ENCODE measurements at places on chromosomes 4 and X.
A peak's percentile ranks its signal among the peaks of the same experiment; 100 is the strongest.

GRCh38 chr4:147793569-147794313 lies 61.9 kb downstream of the ARHGAP10 start:
- DNase-seq, result no peak

GRCh38 chr4:110754716-110755115 lies 131.8 kb upstream of the PITX2 start:
- no peak for DNase-seq

GRCh38 chr4:169707958-169708643 lies 49.6 kb downstream of the HPF1 start:
- DNase-seq, result peak; percentile 8

- no peak for DNase-seq
Measured at GRCh38 chrX:1700757-1701156, 85.9 kb downstream of the ASMT start.

DNA sequence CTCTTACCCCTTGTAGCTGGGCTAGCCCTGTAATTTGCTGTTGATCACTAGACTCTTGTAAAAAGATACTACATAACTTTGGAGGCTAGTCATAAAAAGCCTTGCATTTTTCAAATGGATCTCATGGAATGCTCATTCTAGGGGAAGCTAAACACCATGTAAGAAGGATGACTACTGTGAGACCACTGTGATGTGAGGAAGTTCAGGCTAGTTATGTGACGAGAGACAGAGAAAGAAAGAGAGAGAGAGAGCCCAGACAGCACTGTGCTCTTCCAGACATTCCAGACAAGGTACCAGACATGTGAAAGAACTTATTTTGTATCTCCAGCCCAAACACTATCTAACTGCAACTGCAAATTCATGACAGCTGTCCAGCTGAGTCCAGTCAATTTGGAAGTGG lies 404.6 kb upstream of the PITX2 start:
- peak; percentile 19 for DNase-seq

DNA sequence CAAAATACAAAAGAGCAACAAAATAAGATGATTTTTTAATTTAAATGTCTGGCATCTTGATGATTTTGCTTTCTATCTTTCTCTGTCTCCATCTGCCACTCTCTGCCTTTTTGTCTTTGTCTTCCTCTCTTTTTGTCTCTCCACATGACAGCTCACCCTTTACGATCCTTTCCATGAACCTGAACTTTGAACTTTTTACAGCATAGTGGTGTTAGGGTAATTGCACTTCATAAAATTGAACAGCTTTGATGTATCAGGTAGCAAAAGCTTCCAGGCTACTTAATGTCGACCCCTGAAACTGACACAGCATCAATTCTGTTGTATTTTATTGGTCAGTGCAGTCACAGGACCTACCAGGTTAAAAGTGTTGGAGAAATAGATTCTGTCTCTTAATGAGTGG lies 1517.0 kb downstream of the ADGRL3 start:
- no peak for DNase-seq

DNA sequence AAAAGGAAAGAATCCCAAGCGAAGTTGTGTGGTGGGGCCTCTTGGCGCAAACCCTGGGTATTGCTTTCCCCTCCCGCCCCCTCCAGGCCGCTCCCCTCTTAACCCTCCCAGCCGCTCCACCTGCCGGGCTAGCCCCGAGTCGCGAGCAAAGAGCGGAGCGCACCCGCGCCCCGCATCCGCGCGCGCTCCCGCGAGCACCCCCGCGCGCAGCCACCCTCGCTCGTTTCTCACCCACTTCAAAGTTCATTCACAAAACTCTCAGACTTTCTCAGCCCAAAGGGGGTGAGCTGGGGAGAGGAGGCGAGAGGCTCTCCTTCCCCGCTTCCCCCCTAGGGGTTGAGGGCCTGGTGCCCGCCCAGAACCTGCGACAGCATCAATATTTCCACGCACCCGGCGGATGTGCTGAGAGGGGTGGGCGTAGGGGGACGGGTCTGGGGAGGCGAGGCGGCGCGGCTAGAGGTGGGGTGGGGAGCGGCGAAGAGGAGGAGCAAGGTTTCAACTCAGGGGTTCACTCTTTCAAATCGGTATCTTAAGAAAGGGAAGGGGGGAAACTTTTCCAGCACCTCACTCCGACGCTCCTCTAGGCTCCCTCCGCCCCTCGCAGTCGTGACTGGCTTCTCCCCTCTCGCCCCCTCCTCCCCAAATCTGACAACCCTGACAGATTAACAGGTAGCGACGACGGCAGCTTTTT lies 1.8 kb downstream of the MAML3 start:
- peak; percentile 76 for DNase-seq

DNA sequence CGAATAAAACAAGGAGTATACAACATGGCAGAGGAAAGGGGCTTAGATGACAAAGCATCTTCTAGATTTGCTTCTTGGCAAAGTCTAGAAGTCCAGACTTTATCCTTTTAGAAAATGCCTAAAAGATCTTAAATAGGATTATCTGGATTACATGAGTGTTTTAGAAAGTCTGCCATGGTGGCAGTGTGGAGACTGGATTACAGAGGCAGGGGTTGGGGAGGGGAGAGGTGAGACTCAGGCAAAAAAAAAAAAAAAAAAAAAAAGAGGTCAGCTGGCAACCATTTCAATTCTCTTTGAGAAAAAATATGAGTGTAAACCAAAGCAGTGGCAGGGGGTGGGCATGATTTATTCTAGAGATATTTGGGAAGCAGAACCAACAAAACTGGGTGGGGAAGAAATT lies 17.4 kb downstream of the ZNF827 start:
- DNase-seq, result no peak

- peak; percentile 67 for DNase-seq
Measured at GRCh38 chr4:186900232-186900900, 176.7 kb upstream of the FAT1 start.
